H1 (cell line): ENCODE measurements at places on chromosomes 4 and X.

DNA sequence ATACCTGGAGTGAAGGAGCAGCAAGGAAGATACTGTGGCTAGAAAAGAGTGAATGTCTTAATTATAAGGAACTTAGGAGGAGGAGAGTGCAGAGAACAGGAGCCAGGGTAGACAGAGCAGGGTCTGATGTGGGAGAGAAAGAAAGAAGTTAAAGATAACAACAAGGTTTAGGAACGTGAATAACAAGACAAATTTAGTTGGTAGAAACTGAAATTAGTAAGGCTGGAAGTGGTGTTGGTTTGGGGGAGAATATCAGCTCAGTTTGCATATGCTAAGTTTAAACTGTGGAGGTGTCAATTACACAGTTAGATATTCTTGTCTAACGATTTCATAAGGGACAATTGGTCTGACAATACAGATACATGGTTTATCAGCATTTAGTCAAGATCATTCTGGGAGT lies 1123.7 kb upstream of the PABPC4L start:
- DNase-seq = no peak

DNA sequence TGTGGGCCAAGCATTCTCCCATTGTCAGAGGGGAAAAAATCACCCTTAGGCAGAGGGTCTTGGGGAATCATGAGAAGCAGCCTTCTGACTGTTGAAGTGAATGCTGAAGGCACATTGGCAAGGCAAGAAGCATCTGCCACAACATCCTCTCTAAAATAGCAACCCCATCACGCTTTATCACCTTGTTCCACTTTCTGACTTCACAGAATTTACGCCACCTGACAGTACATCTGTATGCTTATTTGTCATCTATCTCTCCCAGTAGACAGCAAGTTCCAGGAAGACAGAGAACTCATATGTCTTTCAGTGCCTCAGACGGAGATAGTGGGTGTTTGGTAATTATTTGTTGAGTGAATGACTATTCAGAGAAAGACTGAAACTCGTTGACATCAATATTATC lies 68.4 kb upstream of the SCML1 start:
- no peak for DNase-seq

DNA sequence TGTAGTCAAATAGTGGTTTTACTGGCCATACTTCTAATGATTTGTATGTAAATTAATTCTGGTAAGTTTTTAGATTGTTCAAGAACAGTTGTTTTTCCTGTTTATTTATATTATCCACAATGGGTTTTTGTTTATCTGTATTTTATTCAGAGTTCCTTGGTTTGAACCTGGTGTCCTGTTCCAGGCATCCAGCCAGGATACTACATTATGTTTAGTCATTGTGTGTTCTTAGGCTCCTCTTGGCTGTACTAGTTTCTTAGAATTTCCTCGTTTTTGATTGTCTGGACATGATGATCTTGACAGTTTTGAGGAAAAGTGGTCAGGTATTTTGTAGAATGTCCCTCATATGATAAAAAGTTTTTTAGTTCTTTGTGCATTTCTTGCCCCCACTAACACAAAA lies 7.8 kb downstream of the TIGD2 start:
- DNase-seq = no peak

DNA sequence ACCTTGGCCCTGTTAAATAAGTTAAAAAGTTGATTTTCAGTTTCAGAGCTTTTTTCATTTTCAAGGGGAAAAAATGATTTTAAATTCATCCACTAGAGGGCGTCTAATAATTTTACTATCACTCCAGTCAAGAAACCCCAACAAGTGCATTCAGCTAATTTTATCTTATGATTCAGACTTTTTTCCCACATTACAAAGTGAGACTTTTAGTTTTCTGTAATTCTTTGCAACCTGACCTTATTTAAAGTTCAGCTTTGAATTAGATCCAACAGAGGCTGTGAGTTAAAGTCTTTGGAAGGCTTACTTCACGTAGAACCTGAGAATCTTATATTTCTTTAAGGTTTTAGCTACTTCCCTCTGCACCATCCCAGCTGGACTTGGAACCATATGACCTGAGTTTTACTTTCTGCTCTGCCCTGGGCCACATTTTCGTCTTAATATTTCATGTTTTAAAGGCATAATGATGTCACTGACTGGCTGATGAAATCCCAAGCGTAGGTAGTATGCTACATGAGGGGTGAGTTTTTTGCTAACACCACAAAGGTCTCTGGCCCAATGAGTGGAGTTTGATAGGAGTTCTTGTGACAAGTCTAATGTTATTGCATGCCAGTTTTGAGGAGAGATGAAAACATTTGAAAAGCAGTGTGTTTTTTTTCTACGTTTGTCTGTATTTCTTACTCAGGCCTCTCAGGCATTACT lies 7.2 kb downstream of the GNRHR start:
- no peak for DNase-seq

DNA sequence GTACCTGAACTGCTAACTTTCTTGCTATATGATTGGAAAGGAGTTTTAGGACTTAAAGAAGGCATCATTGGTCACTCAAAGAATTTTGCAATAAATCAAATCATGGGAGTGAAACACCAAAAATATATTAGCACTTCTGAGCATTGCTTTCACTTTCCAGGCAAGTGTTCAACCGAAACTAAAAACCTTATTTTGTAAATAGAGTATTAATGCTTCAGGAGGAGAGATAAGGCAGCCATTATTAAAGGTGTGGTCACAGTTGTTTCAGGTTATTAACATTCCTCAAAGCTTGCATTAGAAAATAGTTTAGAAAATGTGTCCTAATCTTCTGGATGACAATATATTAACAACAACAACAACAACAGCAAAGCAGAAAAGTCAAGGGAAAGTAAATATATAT lies 92.3 kb upstream of the TLL1 start:
- DNase-seq = no peak

- DNase-seq = no peak
Measured at GRCh38 chrX:50762578-50762977, 51.4 kb downstream of the SHROOM4 start.

GRCh38 chrX:519741-520140 lies 110.8 kb upstream of the SHOX start:
- no peak for DNase-seq

- no peak for DNase-seq
Measured at GRCh38 chr4:145933134-145933533, 5.5 kb downstream of the ZNF827 start.

DNA sequence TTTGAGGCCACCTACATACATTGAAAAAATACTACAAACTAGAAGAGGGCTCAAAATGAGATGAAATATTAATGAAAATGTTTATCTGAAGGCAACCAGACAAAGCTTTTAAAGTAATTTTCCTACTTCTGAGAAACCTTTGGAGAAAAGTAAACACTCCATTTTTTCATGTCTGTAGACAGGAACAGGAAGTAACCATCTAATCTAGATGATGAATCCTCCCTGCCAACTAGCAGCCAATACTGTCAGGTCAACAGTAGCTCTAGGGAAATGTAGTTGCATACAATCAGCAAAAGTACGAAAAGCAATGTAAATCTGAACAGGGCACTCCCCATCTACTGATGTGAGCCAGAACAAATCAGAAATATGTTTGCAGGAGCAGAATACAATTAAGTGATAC lies 49.0 kb downstream of the AMMECR1 start:
- DNase-seq = no peak

DNA sequence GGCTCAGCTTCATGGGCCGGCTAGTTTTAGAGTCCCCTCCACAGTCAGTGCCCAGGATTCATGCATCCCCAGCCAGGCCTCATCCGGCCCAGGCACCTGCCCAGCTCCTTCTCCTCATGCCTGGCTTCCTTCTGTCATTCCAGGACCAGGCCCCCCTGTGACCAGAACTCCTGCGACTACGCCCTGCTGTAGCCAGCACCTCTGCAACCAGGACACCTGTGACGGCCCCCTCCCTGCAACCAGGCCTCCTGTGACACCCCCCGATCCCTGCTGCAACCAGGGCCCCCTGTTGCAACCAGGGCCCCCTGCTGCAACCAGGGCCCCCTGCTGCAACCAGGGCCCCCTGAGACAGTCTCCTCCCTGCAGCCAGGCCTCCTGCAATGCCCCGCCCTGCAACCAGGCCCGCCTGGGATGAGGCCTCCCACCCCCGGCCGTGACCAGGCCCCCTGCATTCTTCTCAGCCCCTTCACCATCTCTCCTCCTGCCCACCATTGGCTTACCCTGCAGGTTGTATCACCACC lies 46.8 kb downstream of the HTRA3 start:
- DNase-seq = no peak

- no peak for DNase-seq
Measured at GRCh38 chr4:11628093-11628725, 199.5 kb upstream of the HS3ST1 start.

- no peak for DNase-seq
Measured at GRCh38 chrX:56782352-56782751, 53.3 kb downstream of the NBDY start.

DNA sequence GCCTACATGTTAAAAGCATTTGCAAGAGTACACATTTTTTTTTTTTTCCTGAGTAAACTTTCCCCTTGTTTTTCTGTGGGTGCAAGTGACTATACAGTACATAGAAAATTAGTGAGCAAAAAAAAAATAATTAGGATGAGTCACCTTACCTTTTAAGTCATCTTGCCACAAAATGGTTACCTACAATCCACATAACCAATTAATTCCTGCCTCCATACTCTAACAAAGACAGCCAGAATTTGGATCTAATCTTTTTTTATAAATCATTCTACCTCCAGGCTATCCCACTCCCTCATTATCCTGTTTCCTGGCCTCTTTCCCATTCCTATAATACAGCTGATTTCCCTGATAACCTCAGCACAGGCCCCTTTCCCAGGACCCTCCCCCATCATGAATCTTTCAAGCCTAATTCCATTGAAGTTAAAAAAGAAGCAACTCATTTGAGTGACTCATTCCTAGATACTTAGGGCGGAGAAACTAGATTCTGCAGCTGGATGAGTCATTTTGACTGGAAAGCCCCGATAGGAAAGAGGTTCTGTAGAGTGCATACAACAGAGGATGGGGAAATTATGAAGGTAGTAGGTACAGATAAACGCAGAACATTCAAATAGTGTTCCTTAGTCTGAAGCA lies 128.2 kb downstream of the C4orf51 start:
- DNase-seq = no peak

- peak; percentile 50 for DNase-seq
Measured at GRCh38 chr4:142282870-142283431, 563.1 kb downstream of the INPP4B start.

- DNase-seq = no peak
Measured at GRCh38 chr4:3388471-3389232, 53.1 kb upstream of the HGFAC start.

DNA sequence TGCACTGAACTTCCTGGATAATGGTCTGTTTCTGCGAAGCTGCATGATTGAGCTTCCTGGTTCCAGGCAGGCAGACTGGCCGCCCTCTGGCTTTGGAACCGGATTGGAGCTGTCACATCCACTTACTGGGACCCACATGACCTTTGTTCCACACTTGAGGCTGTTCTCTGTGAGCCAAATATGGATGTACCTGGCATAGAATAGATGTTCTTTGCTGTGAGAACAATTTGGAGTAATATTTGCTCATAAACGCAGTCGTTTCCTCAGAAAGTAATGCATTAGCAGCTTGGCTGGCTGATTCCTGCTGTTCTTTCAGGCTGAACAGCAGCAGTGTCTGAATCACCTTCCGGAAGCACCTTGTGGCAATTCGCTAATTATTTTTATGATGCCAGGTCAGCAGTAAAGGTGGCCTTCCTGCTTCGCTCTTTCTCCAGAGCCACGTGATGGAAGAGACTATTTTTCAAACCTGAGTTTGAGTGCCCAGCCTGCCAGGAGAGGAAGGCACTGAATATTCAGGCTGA lies 78.1 kb upstream of the BOD1L1 start:
- DNase-seq = no peak

DNA sequence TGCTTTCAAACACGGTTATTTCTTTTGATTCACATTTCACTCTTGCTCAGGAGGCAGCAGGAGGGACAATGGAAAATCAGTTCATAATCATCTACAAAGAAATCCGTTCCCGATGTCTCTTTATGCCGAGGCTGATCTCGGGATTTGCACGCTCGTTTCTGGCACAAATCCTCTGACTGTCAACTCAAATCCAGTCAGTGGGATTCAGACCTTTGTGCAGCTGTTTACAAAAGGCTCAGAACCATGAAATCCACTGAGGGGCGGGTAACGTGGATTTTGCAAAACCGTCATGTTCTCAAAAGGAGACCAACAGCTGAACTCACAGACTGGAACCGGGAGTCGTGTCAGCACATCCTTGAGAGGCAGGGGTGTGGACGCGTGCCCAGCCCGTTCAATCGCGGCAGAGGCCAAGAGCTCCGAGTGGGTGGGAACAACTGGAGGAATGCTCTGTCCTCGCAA lies 46.4 kb downstream of the ACOX3 start:
- no peak for DNase-seq

- DNase-seq = peak; percentile 72
Measured at GRCh38 chr4:140237616-140238350, 83.8 kb upstream of the MAML3 start.

DNA sequence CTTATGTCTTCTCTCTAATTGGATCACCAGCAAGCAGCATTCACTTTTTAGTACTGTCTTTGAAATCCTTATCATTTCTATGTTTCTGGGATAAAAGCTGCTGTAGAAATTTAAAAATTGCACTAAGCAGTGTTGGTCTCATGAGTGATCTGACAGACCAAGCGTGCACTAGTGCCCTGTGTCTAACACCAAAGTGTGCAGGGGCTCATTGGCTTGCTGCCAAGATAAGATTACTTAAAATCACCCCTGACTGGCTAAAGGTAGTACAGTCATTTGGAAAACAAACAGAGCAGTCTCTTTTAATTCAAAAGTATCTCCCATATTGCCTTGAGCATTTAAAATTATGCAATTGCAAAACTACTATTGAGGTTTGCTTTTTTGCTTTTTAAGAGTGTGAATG lies 304.6 kb downstream of the ARAP2 start:
- no peak for DNase-seq

- no peak for DNase-seq
Measured at GRCh38 chrX:78330540-78330939, 3.1 kb upstream of the CYSLTR1 start.

- DNase-seq = no peak
Measured at GRCh38 chrX:111123606-111124179, 27.7 kb downstream of the PAK3 start.

DNA sequence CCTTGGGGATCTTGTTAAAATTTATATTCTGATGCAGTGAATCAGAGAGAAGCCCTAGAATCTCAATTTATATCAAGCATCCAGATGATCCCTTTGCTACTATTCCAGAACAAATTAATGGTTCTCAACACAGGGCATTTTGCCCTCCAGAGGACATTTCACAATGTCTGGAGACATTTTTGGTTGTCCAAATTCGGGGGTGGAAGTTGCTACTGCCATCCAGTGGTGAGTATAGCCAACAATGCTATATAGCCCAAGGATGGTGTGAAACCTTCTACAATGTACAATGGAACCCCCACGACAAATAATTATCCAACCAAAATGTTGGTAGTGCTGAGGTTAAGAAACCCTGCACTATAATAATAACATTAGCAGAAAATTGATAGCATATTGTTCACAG lies 2440.0 kb downstream of the PCDH7 start:
- no peak for DNase-seq

- no peak for DNase-seq
Measured at GRCh38 chr4:35166466-35166865, 1077.8 kb downstream of the ARAP2 start.

DNA sequence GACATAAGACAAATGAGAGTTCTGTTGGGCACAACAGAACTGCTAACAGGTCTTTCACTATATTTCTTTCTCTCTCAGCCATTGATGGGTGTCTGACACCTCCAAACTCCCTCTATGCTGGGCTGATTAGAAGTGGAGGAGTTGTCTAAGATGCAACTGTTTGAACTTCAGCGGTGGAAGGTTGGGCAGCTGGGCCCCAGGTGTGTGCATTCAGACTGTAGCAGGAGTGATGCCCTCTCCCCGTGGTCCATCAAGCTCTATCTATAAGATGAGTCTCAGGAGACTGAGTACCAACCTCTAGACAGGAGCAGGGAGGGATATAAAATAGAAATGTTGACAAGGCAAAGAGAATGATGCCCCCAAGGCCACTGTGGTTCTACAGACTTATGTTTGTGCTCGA lies 28.2 kb upstream of the CHRNA9 start:
- no peak for DNase-seq
